HFFc6 (cell line): ENCODE measurements at places on chromosomes 1 and 21.
A peak's percentile ranks its signal among the peaks of the same experiment; 100 is the strongest.

DNA sequence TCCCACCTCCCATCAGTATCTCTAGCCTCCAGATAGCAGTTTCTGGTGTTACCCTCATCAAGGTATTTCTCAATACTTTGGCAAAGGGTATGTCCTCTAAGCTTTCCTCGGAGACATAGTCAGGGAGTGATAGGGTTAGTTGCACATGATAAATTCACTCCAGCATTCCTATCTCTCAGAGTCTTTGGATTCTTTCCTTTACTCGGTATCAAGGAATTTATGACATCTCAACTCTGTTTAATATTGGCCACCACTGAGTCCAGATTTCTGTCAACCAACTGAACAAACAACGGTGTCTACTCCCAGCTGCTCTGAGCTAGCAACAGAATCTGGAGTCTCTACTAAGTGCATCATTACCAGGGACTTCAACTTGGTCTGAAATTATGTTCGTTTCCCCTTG, 233.4 kb downstream of the TM2D1 start:
- DNase-seq, result peak; percentile 13

GRCh38 chr21:35288238-35288637, 239.1 kb upstream of the RUNX1 start:
- no peak for DNase-seq

DNA sequence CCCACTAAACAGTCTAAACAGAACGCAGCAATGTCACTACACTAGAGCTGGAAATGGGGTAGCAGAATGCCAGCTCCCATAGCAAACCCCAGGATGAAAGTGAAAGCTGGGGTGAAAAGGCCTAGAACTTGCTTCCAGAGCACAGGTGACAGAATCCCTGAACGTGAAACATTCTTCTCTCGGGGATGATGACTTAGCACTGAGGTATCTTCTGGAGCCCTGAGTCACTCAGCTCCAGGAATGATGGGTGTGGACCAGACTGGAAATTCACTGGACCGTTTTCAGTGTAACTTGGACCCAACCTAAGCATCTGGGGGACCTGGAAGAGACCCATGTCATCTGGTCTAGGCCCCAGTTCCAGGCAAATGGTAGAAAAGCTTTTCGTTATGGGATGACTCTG, 108.9 kb downstream of the CDC7 start:
- DNase-seq, result peak; percentile 52

DNA sequence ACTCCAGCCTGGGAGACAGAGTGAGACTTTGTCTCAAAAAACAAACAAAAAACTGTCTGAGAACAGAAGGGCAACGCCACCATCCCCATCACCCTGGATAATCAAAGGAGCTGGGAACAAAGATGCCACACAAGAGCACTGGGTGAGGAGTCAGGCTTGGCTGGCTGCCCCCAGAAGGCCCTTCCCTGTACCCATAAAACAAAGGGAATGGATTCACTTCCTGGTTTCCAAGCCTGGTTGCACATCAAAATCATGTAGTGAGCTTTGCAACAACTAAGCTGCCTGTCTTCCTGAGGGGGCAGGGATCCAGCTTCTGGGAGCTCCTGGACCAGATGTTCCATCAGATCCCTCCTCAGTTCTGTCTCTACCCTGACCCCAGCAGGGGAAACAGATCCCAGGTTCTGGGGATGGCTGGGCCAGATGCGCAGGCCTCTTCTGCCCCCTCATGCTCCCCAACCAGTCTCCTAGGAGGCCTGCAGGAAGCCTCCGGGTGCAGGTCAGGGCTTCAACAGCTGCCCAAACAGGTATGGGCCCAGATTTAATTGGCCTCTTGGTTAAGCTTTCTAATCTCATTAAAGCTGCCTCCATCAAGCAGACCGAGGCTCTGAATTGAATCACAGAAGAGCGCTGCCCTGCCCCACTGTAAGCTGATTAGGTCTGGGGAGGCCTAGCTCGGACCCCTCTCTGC, 97.8 kb downstream of the MRPL37 start:
- DNase-seq, result no peak

DNA sequence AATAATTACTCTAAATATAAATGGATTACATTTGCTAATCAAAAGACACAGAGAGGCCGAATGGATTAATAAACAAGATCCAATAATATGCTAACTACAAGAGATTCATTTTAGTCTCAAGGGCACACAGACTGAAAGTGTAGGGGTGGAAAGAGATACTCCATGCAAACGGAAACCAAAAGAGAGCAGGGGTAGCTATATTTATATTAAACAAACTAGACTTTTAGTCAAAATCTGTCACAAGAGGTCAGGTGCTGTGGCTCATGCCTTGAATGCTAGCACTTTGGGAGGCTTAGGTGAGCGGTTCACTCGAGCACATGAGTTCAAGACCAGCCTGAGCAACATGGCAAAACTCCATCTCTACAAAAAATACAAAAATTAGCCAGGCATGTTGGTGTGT, 33.6 kb upstream of the DISP1 start:
- no peak for DNase-seq

DNA sequence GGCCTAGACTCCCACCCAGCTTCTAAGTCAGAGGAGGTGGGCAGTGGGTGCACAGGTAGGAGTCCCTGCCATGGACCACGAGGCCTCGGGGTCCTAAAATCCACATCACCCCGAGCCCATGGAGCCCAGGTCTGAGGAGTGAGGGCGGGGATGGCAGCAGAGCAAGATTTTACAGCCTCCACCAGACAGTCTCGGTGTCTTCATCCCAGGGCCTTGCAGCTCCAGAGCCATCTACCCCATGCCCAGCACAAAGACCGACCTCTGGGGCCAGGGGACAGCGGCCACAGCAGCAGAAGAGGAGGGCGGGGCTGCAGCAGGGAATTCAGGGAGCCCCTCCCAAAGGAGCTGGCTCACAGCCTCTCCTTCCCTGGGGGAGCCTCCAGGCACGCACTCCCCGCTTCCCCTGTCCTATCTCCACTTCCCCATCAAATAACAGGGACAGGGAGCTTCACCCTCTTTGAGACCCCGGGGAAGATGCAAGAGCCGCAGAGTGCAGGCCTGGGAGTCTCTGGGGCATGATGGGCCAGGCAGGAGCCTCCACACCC, 14.6 kb downstream of the CHD5 start:
- no peak for DNase-seq

GRCh38 chr1:2091611-2092604, 41.7 kb downstream of the PRKCZ start:
- no peak for DNase-seq

GRCh38 chr1:226964611-226965486, 24.8 kb downstream of the COQ8A start:
- DNase-seq, result no peak

DNA sequence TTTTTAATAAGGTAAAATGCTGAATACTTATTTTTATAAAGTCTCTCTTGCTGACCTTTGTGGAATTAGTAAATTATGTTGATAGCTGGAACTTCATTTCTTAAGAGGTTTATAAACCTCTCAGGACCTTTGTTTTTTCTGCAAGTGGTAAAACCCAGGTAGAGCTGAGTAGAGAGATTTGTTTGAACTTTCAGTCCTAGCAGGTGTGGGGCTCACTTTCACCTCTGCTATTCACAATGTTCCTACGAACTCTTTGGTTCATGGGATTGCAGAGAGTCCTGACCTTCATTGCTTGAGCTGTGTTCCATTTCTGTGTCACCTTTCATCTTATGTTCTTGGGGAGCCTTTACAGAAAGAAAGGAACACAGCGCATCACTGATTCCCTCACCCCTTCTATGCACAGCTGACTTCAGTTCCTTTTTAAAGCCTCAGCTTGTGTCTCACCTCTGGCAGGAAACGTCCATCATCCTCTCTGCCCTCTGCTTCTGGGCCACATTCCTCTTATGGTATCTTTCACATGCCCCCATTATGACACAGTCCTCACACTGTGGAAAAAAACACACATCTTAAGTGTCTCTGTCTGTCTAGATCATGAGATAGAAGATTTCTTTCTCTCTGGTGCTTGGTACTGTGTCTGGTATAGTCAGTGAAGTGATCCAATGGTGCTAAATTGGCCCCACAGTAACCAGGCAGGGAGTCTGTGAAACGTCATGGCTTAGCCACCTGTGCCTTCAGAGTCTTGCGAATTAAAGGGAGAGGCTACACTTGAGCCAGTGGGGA, 262.5 kb upstream of the B3GALT2 start:
- no peak for DNase-seq

DNA sequence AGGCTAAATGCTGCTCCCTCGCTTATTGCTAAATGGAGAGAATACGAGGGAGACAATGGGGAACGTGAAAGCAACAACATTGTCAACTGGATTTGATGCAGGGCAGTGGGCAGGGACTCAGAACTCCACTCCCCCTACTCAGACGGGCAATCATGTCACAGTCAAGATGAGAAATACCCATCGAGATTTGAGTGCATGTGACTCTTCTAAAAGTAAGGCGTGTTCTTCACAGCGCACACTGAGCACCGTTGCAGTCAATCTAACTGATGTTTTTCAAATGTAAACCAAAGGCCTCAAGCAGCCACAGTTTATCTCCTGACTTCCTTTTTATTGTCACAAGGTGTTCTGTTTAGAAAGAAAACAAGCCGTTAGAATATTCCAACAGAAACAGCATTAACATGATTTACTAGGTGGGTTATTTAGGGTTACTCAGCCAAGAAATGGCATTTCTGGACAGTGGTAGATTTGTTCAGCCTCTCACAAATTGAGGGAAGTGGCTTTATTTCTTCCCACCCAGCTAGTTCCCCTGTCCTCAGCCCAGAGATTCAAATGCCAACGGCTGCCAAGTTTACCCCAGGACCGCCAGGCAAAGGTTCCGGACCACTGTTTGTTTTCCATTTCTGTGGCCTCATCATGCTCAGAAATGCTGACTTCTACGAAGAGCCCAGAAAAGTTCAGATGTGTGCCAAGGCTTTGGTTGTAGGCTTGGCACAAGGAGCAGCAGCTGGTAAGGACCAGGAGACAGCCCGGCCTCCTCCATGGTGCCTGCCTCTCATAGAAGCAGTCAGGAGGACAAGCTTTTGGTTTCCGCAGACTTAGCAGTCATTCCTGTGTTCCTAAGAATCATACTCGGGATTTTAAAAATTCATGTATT, 171.4 kb downstream of the KIF26B start:
- no peak for DNase-seq

DNA sequence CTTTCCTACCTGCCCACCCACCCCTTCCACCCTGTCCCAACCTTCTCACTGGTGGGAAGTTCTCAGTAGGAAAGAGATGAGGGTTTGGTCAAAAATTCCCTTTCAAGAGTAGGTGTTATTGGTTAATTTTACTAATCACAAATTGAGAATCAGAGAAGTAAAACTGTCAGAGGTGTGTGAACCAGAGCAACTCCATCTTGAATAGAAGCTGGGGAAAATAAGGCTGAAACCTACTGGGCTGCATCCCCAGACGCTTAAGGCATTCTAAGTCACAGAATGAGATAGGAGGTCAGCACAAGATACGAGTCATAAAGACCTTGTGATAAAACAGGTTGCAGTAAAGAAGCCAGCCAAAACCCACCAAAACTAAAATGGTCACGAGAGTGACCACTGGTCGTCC, 11.5 kb downstream of the PLA2G2D start:
- DNase-seq, result no peak

- no peak for DNase-seq
Measured at GRCh38 chr1:215198021-215198420, 115.5 kb downstream of the KCNK2 start.

DNA sequence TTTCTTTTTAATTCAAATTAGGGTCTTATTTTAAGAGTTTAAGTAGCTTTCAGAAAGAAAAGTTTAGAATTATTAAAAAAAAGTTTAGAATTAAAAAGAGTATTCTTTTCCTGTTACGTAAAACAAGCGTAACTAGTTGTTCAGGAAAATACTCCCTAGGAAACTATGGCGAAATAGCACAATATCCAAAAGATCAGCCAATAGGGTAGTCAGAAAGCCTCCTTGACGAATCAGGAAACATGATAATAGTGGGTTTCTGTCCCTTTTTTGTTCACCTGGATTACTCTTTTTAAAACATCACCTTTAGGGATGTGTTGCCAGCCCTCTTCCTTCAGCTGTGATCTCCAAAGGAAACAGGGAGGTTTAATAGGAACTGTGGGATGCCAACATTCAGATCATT, 25.2 kb downstream of the S1PR1 start:
- DNase-seq, result no peak

- no peak for DNase-seq
Measured at GRCh38 chr21:31872452-31873274, at the start of gene HUNK. HUNK (plus strand) TSS chr21:31873020; CDS start chr21:31873675, 655 bp downstream.

DNA sequence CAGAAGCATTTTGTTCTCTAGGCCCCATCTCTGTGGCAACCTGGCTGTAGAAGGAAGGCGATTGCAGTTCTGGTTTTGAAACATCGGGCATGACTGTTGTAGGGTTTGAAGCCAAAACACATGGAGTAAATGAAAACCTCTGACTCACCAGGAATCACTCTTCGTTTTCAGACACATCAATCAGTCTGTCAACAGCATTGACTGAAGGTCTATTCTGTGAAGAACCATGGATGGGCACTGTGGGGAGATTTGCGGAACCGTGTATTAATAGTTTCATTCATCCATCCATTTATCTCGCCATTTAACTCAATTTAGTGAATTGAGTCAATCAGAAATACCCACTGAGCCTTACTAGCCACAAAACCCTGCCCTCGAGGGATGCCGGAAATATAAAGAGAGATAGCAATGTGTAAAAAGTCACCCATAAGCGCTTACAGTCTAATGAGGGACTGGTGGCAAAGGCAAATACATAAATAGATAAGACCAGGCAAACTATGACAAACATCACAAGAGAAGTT, 364.6 kb upstream of the PROX1 start:
- DNase-seq, result no peak

- peak; percentile 2 for DNase-seq
Measured at GRCh38 chr1:7468248-7468647, 302.8 kb upstream of the VAMP3 start.

- peak; percentile 60 for DNase-seq
Measured at GRCh38 chr1:12618965-12619791, 1.2 kb upstream of the DHRS3 start.

DNA sequence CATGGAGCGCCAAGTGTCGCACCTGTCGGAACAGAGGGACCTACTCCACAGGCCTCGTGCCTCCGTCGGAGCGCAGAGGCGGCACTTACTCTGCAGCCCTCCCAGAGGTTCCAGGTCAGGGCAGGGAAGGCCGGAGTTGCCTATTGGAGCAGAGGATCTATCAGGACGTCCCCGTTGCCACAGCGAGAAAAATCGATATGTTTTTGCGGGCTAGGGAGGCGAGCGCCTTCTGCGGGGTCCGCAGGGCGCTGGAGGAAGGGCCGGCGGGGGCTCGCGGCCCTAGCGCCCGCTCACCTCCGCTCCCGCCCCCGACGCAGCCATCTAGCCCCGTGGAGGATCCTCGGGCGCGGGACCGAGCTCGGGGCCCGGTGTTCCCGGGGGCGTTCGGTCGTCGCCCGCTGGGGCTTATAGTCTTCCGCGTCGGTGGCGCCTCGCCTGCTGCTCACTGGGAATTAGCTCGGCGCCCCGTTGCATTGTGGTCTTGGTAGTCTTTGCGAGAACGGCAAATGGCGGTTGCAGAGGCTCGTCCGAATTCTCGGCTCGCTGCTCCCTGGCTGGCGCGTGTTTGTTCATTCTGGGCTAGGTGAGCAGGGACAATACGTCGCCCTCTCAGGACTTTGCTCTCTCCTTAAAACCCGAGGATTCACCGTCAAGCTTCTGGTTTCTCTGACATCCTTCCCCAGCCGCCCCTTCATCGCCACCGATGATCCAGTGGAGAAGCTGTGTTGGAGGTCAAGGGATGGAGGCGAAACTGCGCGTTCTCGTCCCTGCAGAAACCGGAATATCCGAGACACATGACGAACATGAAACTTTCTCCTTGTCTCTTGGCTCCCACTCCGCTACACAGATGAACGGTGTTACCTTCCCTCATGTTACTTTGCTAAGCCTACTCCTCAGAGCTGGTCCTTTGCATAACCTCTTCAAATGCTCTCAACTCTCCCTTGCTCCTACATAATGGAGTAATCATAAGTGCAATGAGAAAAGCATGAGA, at the start of gene JTB:
TSS of gene JTB (minus strand) at position 425 of the 991 bp plus-strand sequence. CDS start at position 3, 422 bp downstream.
- peak; percentile 79 for DNase-seq
